ENCODE measurements at places on chromosomes 11 and 22.
A peak's percentile ranks its signal among the peaks of the same experiment; 100 is the strongest.

- no peak for DNase-seq
Measured at GRCh38 chr11:107025673-107026072, 7.4 kb upstream of the GUCY1A2 start.

- no peak for DNase-seq
Measured at GRCh38 chr22:47177334-47177815, 414.9 kb downstream of the TBC1D22A start.

GRCh38 chr11:28054821-28055220 is 53.1 kb downstream of the KIF18A start:
- no peak for DNase-seq

DNA sequence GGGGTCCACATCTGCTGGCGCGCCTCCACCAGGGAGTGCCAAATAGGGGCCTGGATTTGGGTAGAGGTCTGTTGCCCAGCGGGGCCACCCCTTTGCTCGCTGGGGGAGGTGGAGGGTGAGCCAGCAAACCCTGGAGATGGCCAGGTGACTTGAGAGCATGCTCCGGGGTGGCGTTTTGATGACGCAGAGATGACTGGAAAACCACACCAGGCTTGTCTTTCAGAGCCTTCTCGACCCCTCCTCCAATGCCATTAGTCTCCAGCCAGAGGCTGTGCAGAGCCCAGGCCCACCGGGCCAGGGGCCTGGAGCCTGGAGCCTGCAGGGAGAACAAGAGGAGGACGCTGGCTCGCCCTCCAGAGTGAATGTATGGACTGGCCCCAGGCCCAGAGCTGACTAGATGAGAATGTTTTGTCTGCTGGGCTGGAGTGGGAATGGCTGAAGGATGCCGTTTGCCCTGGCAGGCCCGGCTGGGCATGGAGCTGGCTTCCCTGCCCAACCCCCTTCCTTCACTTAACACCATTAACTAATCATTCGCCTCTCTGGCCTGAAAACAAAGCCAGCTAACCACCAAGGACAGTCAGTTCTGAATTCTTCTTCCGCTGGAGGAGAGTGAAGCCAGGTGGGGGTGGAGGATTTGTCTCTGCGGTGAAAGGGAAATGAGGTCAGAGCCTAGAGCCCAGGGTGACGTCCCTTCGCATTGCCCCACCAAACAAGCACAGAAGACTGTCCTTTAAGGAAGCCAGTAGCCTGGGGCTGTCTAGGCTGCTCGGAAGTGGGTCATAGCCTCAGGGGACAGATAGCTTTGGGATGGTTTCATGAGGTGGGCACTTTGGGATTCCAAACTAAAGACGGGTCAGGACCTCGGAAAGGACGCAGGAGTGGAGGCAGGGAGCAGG is 1.6 kb upstream of the MCAM start:
- DNase-seq, result no peak

- DNase-seq, result no peak
Measured at GRCh38 chr11:115887727-115888126, 383.5 kb upstream of the CADM1 start.

DNA sequence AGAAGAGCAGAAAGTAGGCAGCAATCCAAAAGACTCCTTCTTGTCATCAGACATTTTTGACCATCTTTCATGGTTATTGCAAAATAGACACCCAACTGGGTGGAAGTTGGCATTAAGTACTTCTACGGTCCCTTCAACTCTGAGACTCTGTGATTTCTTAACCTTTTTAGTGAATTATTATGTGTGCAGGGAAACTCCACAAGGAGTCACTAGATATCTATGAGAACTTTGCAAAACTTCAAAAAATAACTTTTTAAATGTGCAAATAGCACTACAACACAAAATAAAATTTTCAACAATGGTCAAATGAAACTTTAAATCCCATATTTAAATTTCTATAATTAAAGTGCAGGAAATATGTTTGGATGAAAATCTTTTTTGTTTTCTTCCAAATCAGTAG is 88.7 kb downstream of the SLC17A6 start:
- DNase-seq, result no peak

- DNase-seq, result no peak
Measured at GRCh38 chr11:104033134-104033533, 3.3 kb upstream of the DDI1 start.

DNA sequence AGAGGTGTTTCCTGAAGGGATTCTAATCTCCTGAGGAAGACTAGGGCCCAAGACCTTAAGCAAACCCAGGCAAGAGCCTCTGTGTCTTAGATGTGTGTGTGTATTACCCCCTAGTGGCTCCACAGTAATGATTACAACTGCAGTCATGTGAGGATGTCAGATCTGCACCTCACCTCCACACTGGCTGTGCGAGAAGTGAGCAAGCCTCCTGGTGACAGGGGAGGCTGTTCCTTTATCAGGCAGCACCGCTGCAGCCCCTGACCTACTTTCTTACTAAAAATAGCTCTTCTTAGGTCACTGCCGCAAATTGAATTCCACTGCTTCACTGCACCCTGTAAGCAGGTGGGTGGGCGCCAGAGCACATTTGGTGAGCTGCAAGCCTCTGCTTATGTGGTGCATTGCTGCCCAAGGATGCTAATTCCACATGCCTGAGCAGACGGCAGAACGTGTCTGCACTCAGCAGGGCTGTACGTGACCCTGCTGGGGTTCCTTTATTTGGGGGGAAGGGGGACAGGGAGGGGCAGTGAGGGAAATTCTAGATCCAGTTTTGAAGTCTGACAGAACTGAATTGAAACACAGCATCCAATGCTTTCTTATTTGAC is 112.4 kb downstream of the KCNC1 start:
- DNase-seq, result no peak

GRCh38 chr11:86747801-86748200 is 52.5 kb upstream of the PRSS23 start:
- no peak for DNase-seq

DNA sequence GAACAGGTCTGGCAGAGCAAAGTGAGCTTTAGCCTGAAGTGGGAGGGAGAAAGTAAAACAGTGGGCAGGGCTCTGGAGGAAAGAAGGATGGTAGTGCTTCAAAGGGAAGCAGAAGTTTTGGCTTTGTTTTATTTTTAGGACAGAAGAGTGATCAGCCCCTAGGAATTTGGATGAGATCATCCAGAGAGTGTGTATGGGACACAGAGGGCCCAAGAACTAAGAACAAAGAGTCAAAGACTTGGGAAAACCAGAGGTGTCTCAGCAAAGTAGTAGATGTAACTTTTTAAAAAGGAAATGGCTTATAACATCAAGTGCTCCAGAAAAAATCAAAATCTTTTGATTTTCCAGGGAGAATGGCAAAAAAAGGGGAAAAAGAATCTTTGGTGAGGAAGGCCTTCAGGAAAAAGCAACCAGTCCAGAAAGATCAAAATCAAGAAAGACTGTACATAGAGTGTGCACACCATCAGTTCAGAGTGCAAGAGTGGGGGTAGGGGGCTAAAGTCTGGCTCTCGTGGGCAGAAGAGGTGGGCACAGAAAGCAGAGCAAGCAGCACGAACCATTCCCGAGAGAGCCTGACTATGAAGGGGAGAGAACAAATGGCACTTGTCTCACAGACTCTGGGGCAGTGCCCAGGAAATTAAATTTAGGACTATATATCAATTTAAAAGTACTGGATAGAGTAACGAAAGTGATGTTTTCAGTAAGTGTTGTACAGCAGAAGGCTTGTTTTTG is 30.0 kb downstream of the MAPK1 start:
- DNase-seq, result peak; percentile 71

- DNase-seq, result no peak
Measured at GRCh38 chr11:28962502-28962901, 854.3 kb downstream of the METTL15 start.

GRCh38 chr11:69155302-69156234 is at the start of gene SMIM38:
Gene SMIM38 (plus strand): TSS chr11:69155935. CDS start chr11:69157847, 1,912 bp downstream.
- no peak for DNase-seq

GRCh38 chr11:60870276-60870675 is 2.9 kb downstream of the ZP1 start:
- DNase-seq, result no peak

- no peak for DNase-seq
Measured at GRCh38 chr11:108237058-108237481, 14.2 kb downstream of the ATM start.

GRCh38 chr11:35567737-35568465 is 42.5 kb upstream of the PAMR1 start:
- DNase-seq, result no peak

GRCh38 chr11:22347857-22348487 is 9.8 kb downstream of the SLC17A6 start:
- DNase-seq, result no peak

GRCh38 chr11:128187377-128187776 is 400.0 kb downstream of the ETS1 start:
- DNase-seq, result no peak

- no peak for DNase-seq
Measured at GRCh38 chr11:108302121-108302785, 79.4 kb downstream of the ATM start.
